ENCODE measurements at places on chromosomes 3 and 15. TPM values are rescaled to one million over a fixed set of nuclear protein-coding genes. Genes with fewer than 3 reads are reported as not detected.

GRCh38 chr3:184058029-184058428, 5.2 kb downstream of the HTR3C start:
- no peak overlapping the region for H3K27ac ChIP-seq
- H3K4me1 ChIP-seq, result no peaks in the 10 kb centered on the region
- no peak overlapping the region for H3K4me3 ChIP-seq
- no peak for DNase-seq
- no peaks in the 10 kb centered on the region for H3K27me3 ChIP-seq
- no peaks in the 10 kb centered on the region for H3K36me3 ChIP-seq

DNA sequence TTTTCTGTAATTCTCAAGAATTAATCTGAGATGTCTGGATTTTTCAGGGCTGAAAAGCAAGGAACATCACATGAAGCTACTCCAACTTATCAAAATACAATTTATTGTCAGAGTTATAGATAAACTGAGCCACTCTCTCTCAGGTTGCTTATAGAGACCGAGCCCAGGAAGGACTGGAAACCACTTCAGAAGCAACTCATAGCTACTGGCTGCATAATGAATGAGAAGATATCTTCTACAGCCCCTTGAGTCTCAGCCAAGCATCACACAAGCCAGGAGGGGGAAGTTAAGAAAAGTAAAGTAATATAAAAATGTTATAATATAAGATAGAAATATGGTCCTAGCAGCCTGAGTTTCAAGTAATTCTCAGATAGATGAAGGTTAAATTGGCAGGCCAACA, 186.0 kb downstream of the TNIK start:
- no peaks in the 10 kb centered on the region for H3K27me3 ChIP-seq
- peaks cover 5% of the 10 kb centered on the region for H3K4me1 ChIP-seq
- H3K4me3 ChIP-seq, result no peak overlapping the region
- peaks cover 4% of the 10 kb centered on the region for H3K36me3 ChIP-seq
- H3K27ac ChIP-seq, result no peak overlapping the region
- DNase-seq, result no peak

DNA sequence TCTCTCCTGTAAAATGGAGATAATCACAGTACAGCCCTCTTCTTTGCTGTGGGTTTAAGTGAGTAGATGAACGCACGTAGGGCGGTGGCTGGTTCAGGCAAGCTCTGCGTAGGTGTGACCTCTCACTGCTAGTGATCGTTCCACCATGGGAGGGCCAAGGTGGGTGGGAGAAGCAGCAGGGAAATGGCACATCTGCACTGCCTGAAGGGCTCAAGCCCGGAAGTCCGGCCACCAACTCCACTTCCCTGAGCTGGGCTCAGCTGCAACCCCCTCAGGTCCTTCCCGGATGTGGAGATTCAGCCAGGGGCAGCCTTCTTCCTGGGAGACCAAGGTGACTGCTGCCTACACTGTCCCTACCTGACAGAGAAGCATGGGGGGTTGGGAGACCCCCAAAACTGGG, 102.9 kb downstream of the ADCY5 start:
- H3K27me3 ChIP-seq, result peaks cover 11% of the 10 kb centered on the region
- peaks cover 15% of the 10 kb centered on the region for H3K4me1 ChIP-seq
- no peak overlapping the region for H3K27ac ChIP-seq
- no peaks in the 10 kb centered on the region for H3K36me3 ChIP-seq
- H3K4me3 ChIP-seq, result no peak overlapping the region

DNA sequence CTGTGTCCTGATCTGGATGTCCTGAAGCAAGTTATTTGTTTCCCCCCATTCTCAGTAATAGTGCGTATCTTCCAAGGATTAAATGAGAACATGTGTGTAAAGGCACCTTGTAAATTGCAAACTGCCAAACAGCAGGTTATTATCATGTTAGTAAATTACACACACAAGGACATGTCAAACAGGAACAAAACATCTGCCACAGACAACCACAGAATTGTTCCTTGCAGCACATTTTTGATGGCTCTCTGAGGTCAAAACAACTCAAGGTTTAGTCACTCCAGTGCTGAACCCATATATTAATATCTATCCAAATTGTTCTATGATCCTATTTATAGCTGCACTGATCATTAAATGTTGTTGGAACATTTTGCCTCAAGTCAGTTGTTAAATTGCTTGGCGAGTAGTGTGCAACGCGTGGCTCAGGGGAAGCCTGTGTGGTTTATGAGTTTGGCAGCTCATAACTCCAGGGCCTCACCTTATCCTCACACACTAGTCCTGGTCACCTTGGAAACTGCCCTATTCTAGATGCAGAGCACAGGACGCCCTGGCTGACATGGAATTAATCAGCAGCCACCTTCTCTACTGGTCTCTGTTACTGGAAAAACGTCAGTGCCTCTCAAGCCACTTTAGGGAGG, 46.3 kb upstream of the CDV3 start:
- H3K27me3 ChIP-seq, result no peaks in the 10 kb centered on the region
- H3K4me3 ChIP-seq, result no peak overlapping the region
- no peak for DNase-seq
- no peaks in the 10 kb centered on the region for H3K4me1 ChIP-seq

- H3K27me3 ChIP-seq, result no peaks in the 10 kb centered on the region
- H3K36me3 ChIP-seq, result no peaks in the 10 kb centered on the region
- H3K4me3 ChIP-seq, result no peak overlapping the region
- no peak overlapping the region for H3K27ac ChIP-seq
- peak; percentile 15 for DNase-seq
- no peaks in the 10 kb centered on the region for H3K4me1 ChIP-seq
Observed at GRCh38 chr15:90895571-90896117, 7.5 kb upstream of the MAN2A2 start.

DNA sequence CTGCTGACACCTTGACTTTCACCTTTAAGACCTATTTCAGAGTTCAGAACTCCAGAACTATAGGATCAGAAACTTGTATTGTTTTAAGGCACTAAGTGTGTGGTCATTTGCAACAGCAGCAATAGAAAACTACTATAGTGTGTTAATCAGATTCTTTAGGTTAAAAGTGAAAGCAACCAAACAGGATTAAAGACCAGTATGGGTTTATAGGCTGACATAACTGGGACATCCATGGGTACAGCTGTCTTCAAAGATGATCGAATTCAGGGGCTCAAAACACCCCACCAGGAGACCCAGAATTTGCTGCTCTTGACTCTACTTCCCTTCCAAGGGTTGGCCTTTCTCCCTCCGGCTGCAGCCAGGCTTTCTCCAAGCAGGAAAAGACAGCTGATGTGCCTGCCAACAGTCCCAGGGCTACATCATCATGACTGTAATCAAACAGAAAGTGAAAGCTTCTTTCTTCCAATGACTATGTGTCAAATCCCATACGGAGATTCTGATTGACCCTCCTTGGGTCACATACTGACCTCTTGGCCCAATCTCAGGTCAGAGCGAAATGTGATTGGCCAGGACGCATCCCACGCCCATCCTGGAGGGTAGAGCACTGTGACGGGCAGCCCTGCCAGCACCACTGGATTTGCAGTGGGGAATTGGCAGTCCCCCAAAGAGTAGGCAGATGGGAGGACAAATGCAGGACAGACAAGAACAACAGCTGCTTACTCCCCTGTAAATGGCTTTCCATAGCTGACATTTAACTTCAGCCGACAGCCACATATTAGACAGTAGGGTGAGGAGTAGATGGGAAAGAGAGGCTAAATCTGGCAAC, 51.4 kb upstream of the RNF7 start:
- no peak overlapping the region for H3K27ac ChIP-seq
- peaks cover 8% of the 10 kb centered on the region for H3K4me1 ChIP-seq
- H3K4me3 ChIP-seq, result no peak overlapping the region
- no peaks in the 10 kb centered on the region for H3K36me3 ChIP-seq
- H3K27me3 ChIP-seq, result no peaks in the 10 kb centered on the region
- no peak for DNase-seq

DNA sequence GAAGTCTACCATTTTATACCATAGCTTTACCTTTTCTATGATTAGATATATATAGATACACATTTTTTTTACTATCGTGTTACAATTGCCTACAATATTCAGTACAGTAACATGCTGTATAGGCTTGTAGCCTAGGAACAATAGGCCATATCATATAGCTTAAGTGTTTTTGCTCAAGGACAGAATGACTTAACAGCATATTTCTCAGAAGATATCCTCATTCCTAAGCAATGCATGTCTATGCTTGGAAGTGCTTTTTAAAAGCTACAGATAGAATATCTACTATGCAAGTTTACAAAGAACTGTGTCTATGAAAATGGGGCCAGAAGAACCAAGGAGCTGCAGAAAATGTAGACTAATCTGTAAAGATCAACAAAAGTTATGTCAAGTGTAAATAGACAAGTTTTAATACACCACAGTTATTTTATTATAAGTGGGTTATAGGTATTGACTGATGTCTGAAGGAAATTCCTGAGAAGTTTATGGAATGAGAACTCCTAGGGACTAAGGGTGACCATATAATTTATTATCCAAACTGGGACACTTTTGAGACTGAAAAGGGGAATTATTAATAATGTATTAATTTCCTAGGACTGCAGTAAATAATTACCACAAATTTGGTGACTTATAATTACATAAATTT, 138.7 kb upstream of the TGFBR2 start:
- no peaks in the 10 kb centered on the region for H3K27me3 ChIP-seq
- H3K27ac ChIP-seq, result no peak overlapping the region
- H3K4me1 ChIP-seq, result no peaks in the 10 kb centered on the region
- no peaks in the 10 kb centered on the region for H3K36me3 ChIP-seq

DNA sequence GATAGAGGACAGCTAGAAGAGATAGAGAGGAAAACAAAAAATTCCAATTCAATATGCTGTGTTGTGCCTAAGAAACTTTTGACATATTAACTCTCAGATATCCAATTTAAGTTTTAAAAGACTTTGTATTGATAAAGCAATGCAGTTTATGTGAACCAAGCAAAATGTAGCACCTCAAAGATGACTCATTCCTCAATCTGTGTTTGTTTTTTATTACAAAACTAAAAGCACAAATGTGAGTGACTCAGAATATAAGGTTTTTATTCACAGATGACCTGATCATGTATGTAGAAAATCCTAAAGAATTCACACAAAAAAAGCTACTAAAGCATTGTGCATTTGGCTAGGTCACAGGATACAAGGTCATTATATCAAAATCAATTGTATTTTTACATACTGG, 11.1 kb downstream of the HCLS1 start:
- H3K27ac ChIP-seq, result no peak overlapping the region
- no peaks in the 10 kb centered on the region for H3K4me1 ChIP-seq
- no peak for DNase-seq
- H3K36me3 ChIP-seq, result no peaks in the 10 kb centered on the region
- no peaks in the 10 kb centered on the region for H3K27me3 ChIP-seq

DNA sequence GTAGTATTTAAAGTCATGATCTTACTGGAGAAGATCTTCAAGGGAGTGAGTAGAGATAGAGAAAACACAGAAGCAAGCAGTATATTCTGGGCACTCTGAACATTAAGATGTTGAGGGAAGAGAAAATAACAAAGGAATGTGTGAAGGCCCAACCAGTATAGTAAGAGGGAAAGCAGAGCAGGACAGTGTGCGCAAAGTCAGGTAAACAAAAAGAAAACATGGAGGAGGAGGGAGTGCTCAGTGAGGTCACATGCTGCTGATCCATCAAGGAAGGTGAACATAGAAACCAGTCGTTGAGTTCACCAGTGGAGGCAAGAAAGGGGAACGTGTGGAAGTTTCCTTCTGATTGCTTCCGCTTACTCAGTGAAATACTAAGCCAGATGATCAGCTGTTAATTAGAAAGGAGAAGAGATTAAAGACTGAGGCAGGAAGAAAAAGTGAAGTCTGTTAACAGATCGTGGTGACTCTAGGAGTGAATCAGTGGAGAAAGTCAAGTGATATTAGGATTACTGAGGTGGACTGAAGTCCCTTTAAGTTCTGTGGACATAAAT, 47.2 kb downstream of the OPA1 start:
- H3K4me1 ChIP-seq, result no peaks in the 10 kb centered on the region
- no peak for DNase-seq
- H3K36me3 ChIP-seq, result peaks cover 4% of the 10 kb centered on the region
- no peak overlapping the region for H3K4me3 ChIP-seq
- no peaks in the 10 kb centered on the region for H3K27me3 ChIP-seq
- no peak overlapping the region for H3K27ac ChIP-seq

- DNase-seq, result no peak
- H3K36me3 ChIP-seq, result peaks cover 7% of the 10 kb centered on the region
- no peak overlapping the region for H3K27ac ChIP-seq
- H3K4me3 ChIP-seq, result no peak overlapping the region
- H3K27me3 ChIP-seq, result no peaks in the 10 kb centered on the region
Observed at GRCh38 chr15:34942363-34942762, 27.2 kb downstream of the AQR start.

DNA sequence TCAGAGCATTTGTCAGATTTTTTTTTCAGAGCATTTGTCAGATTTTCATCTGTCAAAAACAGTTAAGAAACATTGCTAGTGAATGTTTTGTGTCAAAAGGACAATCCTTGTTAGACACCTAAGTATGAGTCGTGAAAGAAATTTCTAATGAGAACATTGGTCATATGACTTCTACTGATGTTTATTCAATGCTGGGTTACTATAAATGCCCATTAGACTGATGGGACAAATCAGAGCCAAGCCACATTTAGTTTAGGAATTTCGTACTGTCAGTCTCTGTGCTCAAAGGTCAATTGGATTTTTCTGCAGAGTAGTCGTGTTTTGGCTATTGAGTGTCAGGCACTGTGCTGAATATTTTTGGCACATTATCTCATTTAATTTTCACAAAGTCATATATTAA, 31.6 kb downstream of the TSC22D2 start:
- no peak overlapping the region for H3K27ac ChIP-seq
- peaks cover 22% of the 10 kb centered on the region for H3K4me1 ChIP-seq
- peaks cover 15% of the 10 kb centered on the region for H3K36me3 ChIP-seq
- H3K27me3 ChIP-seq, result no peaks in the 10 kb centered on the region

DNA sequence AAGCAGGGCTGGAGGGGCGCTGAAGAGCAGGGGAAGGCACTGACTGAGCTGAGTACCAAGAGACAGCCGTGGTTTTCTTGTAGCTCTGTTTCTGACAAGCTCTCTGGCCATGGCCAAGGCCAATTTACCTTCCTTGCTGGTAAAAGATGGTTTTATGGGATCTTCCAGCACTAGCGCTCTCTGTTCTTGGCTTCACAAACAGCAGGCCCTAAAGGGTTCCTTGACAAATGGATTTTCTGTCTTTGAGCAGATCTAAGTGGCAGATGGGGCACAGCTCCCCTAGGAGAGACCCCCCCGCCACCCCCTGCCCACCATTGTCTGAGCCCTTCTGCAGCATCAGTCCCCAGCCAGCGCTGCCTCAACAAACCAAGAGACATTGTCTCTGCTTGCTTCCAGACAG, 66.6 kb downstream of the GAP43 start:
- H3K4me3 ChIP-seq, result no peak overlapping the region
- DNase-seq, result no peak
- peaks cover 3% of the 10 kb centered on the region for H3K36me3 ChIP-seq
- H3K4me1 ChIP-seq, result peaks cover 26% of the 10 kb centered on the region

DNA sequence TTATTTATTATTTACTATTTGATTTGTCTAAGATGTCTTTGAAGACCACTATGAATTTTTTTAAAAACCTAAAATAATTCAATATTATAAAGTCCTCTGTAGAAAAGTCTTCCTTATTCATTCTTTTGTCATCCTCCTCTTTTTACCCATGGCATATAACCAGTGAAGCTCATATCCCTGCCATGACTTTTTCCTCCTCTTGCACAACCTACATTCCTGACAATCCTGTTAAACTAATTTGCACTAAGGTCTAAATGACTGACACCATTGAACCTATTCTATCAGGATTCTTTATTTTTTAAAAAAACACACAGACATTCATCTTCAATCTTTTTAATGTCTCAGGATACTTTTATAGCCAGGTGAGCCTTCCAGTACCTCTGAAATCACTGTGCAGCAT, 159.9 kb upstream of the SLC2A2 start:
- peaks cover 13% of the 10 kb centered on the region for H3K4me1 ChIP-seq
- no peaks in the 10 kb centered on the region for H3K27me3 ChIP-seq
- no peaks in the 10 kb centered on the region for H3K36me3 ChIP-seq
- H3K27ac ChIP-seq, result no peak overlapping the region
- no peak overlapping the region for H3K4me3 ChIP-seq

Gene SIDT1
- 0.23 TPM for total RNA-seq

Gene FEZF2
- total RNA-seq, result 0.28 TPM

Gene CHRM5
- total RNA-seq, result not detected

Gene SLC38A3
- 1.8 TPM for total RNA-seq

Gene MORC1
- total RNA-seq, result not detected

Gene FAH
- total RNA-seq, result 21.1 TPM
